ENCODE measurements at places on chromosomes 5 and 9.
A peak's percentile ranks its signal among the peaks of the same experiment; 100 is the strongest.

- no peak for DNase-seq
Observed at GRCh38 chr9:33297432-33297831, 7.1 kb downstream of the NFX1 start.

GRCh38 chr5:154778534-154778933 is 23.4 kb downstream of the LARP1 start:
- no peak for DNase-seq

DNA sequence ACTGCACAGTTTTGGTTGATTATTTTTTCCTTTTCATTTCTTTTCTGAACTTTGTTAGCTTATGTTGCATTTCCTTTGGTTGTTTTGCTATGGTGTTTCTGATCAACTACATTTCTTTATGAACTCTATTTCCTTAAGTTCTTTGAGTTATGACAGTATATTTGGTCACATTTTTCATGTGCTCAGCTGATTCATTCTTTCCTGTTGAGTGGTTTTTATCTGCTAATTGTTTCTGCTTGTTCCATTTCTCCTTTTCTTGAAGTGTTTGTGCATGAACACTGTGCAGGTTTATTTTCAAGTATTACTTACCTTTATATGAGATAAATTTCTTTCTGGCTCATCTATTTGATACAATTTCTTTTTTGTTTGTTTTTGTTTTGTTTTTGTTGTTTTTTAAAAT is 50.9 kb upstream of the MACIR start:
- peak; percentile 75 for DNase-seq

- no peak for DNase-seq
Observed at GRCh38 chr5:126097876-126098275, 325.3 kb upstream of the GRAMD2B start.

DNA sequence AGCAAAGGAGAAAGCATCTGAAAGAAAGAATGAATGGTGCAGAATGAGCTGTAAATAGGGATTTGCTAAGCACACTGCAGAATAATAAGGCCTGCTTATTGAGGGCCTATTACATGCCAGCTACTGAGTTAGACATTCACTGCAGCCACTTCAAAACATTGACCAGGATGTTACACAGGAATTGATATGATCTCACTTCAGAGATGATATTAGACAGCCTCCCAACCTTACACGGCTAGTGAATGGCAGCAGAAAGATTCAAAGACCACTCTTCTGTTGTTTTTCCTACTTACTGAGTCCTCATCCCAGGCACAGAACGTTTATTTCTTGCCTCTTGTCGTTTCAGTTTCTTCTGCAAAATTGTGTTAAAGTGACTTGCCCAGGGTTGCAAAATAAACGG is 1209.9 kb upstream of the WWC1 start:
- no peak for DNase-seq

GRCh38 chr5:107553117-107553555 is 117.6 kb downstream of the EFNA5 start:
- no peak for DNase-seq

GRCh38 chr9:15357050-15357653 is 50.1 kb upstream of the TTC39B start:
- no peak for DNase-seq

DNA sequence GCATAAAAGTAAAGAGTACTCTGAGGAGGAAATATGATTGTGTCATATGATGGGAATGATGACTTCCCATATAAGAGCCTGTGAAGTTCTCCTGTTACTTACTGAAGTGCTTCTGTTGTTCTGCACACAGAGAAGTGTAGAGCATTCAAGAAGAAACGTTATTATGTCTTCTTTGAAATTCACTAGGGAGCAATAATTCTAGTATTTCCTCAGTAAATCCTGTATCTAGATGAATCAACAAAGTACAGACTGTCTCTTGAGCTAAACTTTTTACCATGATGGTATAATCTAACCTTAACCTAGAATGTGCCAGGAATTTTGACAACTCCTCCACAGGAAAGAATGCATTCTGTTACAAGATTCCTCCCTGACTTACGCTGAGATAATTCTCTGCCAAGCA is 18.9 kb upstream of the GHR start:
- peak; percentile 24 for DNase-seq

GRCh38 chr5:149062371-149063016 is 368 bp downstream of the SH3TC2 start:
- peak; percentile 87 for DNase-seq

- DNase-seq: no peak
Observed at GRCh38 chr5:16529306-16529705, 63.7 kb upstream of the ZNF622 start.

DNA sequence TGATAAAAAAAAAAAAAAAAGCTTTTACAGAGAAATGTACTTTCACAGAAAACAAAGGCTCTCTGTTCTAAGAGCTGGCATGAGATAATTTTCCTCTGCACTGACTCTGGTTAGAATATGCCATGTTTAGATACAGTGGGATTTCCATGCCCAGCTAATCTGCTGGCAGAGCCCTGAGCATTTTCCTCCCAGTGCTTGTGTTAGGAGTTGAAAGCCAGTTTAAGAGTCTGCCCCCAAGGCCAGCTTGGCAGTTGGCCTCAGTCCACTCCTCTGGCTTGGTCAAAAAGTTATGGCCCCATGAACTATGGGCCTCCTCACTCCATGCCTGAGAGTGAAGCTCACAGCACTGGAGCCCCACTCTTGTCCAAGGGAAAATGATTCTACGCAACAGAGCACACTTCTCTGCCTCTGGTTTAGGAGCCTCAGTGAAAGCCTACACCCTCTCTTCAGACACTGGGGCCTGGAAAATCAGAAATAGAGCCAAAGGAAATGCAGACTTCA is 21.9 kb downstream of the MOCS2 start:
- DNase-seq: no peak

DNA sequence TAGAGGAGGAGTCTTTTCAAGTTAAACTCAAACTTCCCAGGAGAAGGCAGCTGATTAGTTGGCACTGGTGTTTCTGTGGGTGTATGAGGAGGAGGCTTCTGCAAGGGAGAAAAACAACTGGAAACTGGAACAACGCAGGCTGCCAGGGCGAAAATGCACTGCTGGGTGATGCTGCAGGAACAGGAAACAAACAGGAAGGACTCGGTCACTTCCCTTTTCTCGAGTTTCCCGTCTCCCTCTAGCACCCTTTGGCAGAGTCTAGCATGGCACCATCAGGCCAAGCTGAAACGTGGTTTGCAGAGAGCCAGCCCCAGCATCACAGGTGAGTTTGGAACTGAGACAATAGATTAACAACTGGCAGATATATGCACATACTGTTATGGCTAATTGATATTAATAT is 77.5 kb upstream of the CAST start:
- DNase-seq: no peak

- DNase-seq: peak; percentile 49
Observed at GRCh38 chr5:167565189-167565954, 726.1 kb upstream of the WWC1 start.

GRCh38 chr5:161697001-161697400 is 11.5 kb downstream of the GABRA6 start:
- DNase-seq: no peak

GRCh38 chr9:112969730-112970129 is 42.3 kb downstream of the ZNF883 start:
- DNase-seq: no peak

- no peak for DNase-seq
Observed at GRCh38 chr5:36177154-36177553, 25.2 kb downstream of the SKP2 start.

DNA sequence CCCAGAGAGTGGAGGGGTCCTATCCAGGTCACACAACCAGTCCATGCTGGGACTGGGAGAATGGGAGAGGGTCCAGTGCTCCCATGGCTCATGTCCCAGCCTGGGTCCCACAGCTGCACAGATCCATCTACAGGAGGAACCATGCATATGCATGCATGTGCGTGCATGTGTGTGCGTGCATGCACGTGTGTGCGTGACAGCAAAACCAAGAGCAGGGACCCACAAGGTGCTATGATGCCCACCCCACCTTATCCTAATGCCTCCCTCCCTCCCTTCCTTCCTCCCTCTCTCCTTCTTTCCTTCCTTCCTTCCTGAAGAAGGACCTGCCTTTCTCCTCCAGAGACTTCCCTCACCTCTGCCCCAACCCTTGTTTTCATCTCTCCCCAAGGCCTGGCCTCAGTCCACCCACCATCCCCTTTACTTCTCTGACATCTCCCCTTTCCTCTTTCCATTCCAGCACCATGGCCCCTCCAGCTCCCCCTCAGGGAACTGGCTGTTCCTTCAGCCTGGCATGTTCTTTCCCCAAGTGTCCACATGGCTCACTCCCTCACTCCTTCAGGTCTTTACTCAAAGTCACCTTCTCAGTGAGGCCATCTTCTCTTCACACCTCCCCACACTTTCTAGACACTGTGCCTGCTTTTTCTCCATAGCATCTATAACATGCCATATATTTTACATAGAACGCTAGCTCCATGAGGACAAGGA is 21.8 kb downstream of the AQP7 start:
- DNase-seq: no peak

GRCh38 chr9:99678566-99678965 is 143.1 kb upstream of the NR4A3 start:
- no peak for DNase-seq

DNA sequence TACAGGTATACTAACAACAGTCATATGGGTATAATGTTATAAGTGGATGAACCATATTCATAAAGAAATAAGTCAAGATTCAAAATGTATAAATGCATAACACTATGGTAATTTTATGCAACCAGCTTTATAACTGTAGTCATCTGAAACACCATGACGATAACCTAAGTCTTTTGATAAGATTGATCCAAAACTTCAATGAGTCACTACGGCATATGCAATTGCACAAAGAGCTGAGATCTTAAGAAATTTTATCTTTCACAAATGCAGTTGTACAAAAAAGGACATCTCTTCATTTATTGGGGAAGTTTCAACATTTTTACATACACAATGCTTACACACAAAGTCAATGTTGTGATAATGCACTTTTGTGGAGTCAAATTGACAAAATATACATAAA is 20.3 kb downstream of the FAM81B start:
- peak; percentile 14 for DNase-seq
